AG04450 (cell line): ENCODE measurements at places on chromosomes 5 and 9. TPM values are rescaled to one million over a fixed set of nuclear protein-coding genes. Genes with fewer than 3 reads are reported as not detected.

GRCh38 chr5:141870871-141871270 lies 7.3 kb downstream of the PCDH1 start:
- no peak for DNase-seq

DNA sequence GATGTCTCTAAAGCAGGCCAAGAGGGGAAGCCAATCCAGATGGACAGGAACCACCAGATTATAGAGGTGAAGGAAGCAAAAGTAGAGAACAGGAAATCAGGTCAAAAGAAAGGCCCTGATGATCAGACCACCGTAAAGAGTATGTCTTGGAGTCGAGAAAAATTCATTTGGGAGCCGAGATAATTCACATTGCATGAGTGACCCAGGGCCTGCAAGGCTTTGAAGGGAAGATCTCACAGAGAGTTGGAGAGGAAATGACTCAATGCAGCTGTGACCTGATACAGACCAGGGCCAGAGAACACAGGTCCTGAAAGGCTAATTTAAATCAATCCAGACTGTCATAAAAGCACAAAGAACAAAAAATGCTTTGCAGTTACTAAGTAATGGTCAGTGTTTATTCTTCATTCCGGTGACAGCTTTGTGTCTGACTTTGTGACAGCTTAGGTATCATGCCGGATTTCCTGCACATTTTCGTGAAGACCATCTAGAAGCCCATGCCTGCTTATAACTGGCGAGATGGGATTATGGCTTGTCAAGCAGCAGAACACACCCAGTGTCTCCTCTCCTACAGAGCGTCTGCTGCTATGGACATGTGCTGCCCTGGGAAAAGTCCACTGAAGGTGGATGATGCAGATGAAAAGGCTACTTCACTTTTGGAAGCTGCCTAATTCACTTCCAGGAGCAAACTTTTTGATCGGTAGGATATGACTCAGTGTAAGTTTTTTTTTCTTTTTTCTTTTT lies 5.8 kb upstream of the ACTBL2 start:
- DNase-seq = no peak

- DNase-seq = no peak
Measured at GRCh38 chr9:2758898-2759510, 41.7 kb downstream of the KCNV2 start.

DNA sequence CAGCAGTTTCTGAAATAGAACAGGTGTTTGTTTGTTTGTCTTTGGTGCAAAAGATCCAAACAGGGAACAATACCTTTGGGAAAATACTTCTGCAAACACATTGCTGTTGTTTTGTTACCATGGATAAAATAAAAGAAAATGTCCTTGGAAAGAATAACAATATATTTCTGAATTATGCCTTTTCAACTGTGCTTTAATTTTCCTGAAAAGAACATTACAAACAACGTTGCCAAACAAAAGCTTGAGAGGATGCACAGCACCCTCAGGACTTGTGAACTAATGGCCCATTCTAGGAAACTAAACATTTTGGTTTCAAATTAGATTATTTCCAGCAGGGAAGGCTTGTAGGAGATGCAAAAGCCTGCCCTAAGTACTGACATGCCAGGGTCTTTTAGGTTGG lies 967.2 kb downstream of the TLE4 start:
- DNase-seq = no peak

DNA sequence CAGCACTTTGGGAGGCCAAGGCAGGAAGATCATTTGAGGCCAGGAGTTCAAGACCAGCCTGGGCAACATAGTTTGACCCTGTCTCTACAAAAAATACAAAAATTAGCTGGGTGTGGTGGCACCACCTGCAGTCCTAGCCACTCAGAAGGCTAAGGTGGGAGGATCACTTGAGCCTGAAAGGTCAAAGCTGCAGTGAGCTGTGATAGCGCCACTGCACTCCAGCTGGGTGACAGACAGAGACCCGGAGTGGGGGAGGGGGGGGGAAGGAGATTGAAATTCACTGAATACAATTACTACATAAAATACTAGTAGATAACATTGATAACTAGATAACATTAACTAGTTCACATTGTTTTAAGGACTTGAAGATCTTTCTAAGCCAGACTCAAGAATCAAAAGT lies 345.6 kb downstream of the BNC2 start:
- no peak for DNase-seq

DNA sequence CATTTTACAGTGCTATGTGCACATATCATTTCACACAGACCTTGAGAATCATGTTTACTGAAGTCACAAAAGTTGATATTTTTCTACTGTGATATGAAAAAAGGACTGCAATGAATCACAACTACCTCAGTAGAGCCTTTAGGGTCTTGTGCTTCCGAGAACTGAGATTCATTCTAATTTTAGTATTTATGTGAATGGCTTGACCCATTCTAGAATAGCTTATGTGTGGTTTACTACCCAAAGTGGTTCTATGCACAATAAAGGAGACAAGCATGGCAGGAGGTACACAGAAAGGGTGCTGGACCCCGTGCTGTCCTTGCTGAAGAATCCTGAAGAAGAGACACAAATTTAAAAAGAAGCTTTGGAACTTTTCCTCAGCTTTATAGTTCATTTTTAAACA lies 28.2 kb downstream of the MEF2C start:
- no peak for DNase-seq

DNA sequence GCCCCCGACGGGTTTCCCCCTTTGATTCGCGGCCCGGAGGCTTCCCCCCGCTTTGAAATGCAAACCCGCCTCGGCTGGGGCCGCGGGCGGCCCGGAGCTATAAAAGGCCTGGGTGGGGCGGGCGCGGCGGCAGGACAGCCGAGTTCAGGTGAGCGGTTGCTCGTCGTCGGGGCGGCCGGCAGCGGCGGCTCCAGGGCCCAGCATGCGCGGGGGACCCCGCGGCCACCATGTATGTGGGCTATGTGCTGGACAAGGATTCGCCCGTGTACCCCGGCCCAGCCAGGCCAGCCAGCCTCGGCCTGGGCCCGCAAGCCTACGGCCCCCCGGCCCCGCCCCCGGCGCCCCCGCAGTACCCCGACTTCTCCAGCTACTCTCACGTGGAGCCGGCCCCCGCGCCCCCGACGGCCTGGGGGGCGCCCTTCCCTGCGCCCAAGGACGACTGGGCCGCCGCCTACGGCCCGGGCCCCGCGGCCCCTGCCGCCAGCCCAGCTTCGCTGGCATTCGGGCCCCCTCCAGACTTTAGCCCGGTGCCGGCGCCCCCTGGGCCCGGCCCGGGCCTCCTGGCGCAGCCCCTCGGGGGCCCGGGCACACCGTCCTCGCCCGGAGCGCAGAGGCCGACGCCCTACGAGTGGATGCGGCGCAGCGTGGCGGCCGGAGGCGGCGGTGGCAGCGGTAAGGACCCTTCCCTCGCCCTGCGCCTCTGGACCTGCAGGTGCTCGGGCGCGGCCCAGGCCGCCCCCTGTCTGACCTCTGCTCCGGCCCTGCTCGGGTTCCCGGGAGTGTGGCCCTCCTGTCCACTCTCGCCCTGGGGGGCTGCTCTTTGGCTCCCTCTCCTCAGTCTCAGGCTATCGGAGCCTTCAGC lies at the start of gene CDX1:
TSS of gene CDX1 (plus strand) at position 129 of the 862 bp plus-strand sequence. CDS start at position 228, 99 bp downstream.
- no peak for DNase-seq

GRCh38 chr5:6826756-6827155 lies 113.5 kb downstream of the TENT4A start:
- DNase-seq = no peak

DNA sequence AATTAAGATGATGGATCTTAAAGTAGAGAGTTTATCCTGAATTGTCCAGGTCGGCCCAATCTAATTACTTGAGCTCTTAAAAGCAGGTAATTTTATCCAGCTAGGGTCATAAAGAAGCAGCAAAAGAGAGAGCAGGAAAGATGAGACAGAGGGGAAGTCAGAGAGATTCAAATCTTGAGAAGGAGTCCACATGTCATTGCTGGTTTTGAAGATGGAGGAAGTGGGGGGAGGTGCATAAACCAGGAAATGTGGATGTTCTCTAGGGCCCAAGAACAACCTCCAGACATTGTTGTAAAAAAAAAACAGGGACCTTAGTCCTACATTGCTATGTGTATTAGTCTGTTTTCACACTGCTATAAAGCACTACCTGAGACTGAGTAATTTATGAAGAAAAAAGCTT lies 66.4 kb downstream of the SLCO4C1 start:
- no peak for DNase-seq

DNA sequence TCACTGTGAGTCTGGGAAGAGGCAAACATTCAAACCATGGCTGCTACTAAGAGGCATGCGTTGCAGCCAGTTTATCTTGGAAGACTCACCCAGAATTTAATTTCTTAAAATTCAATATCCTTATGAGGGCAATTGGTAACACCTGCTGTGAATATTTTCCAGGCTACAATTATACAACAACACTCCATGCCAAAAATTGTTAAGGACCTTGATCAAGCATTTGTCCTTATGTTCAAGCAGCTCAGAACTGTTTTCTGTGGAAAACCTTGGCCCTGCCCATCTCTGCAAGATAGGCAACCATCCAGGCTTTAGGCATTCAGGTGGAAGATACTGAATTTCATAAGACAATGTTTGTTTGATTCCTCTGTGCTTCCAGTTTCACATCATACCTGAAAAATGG lies 327.8 kb downstream of the FBXL7 start:
- no peak for DNase-seq

GRCh38 chr5:141507387-141508091 lies 18.7 kb downstream of the PCDHGC5 start:
- DNase-seq = peak; percentile 83

GRCh38 chr5:418162-419121 lies 24.5 kb upstream of the EXOC3 start:
- no peak for DNase-seq

- no peak for DNase-seq
Measured at GRCh38 chr5:83169571-83170337, 92.4 kb downstream of the XRCC4 start.

DNA sequence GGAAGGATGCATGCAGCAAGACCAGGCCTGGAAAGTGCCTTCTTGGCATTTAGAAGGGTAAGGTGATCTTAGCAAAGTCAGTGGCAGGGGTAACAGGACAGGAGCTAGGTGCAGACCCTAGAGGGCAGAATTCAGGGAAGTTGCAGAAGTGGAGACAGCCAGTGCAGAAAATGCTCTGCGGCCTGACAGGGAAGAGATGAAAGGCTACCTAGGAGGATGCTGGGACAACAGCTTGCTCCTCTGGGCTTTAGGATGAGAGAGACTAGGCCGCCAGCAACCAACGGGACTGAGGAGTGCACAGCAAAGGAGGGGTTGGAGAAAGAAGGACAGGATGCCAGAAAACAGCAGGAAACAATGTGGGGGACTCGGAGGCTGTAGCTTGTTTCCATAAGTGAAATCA lies 219.9 kb downstream of the FSTL4 start:
- DNase-seq = no peak

GRCh38 chr5:118818604-118819003 lies 169.7 kb downstream of the DTWD2 start:
- DNase-seq = no peak

Gene QRFP
- polyA plus RNA-seq = not detected in 2 replicates

Gene BTNL8
- polyA plus RNA-seq = not detected in 2 replicates

Gene LHX6
- polyA plus RNA-seq = not detected in 2 replicates

Gene RIOK2
- 24.2 and 35.7 TPM in 2 replicates for polyA plus RNA-seq

Gene TLR4
- polyA plus RNA-seq = not detected in 2 replicates

Gene TTC1
- 44.5 and 53.7 TPM in 2 replicates for polyA plus RNA-seq

Gene MARVELD2
- 0.96 and 1.0 TPM in 2 replicates for polyA plus RNA-seq

Gene BTNL3
- polyA plus RNA-seq = not detected in 2 replicates
